ENCODE measurements at places on chromosomes 5 and 9. TPM values are rescaled to one million over a fixed set of nuclear protein-coding genes. Genes with fewer than 3 reads are reported as not detected.

- peaks cover 3% of the 10 kb centered on the region for H3K27me3 ChIP-seq
- DNase-seq: no peak
- H3K27ac ChIP-seq: no peak overlapping the region
- no peaks in the 10 kb centered on the region for H3K36me3 ChIP-seq
Observed at GRCh38 chr9:133987446-133987788, 4.7 kb downstream of the VAV2 start.

- peaks cover 5% of the 10 kb centered on the region for H3K27me3 ChIP-seq
- H3K4me3 ChIP-seq: no peak overlapping the region
- H3K4me1 ChIP-seq: no peaks in the 10 kb centered on the region
- H3K27ac ChIP-seq: no peak overlapping the region
- no peaks in the 10 kb centered on the region for H3K36me3 ChIP-seq
Observed at GRCh38 chr5:14834584-14835550, 36.7 kb downstream of the ANKH start.

CCNO gene
- total RNA-seq: 3.2 TPM

PCDHB7 gene
- not detected for total RNA-seq

DNA sequence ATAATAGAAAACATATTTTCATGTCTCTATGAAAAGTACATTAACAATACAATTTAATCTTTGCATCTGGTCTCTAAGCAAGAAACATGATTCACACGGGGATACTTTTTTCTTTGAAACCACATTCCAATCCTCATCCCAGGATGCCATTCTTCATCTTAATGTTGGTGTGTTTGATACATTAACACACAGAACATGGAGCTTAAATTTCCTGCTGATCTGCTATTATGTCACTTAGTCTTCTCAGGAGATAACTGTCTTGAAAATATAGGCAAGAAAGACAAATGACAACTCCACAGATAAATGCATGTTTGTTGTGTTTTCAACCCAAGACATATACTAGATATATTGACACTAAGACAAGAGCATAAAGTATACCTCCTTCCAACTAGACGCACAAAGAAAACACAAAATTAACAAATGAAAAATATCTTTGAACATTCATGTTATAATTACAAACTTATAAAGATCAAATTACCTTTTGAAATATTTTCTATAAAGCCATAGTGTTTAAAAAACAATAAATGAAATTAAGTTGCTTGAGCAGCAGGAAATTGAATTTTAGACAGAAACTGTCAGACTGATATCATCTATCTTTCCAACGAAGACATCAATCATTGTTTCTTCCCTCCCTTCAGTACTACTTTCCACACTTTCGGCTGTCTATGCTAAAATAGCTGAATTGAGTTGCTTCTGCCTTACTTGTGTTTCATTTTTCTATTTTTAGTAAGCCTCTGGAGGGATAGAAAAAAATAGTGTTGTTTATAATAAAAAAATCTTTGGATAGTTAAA, 1676.7 kb upstream of the CDH9 start:
- H3K27me3 ChIP-seq: no peaks in the 10 kb centered on the region
- H3K36me3 ChIP-seq: no peaks in the 10 kb centered on the region
- no peak for DNase-seq
- no peak overlapping the region for H3K27ac ChIP-seq
- H3K4me1 ChIP-seq: no peaks in the 10 kb centered on the region
- no peak overlapping the region for H3K4me3 ChIP-seq

GRCh38 chr5:127844581-127845021, 141.4 kb downstream of the CCDC192 start:
- H3K27me3 ChIP-seq: no peaks in the 10 kb centered on the region
- H3K4me3 ChIP-seq: no peak overlapping the region
- DNase-seq: no peak
- no peaks in the 10 kb centered on the region for H3K4me1 ChIP-seq

TMEM215 gene
- total RNA-seq: not detected

GRCh38 chr5:80117446-80117845, 82.3 kb downstream of the THBS4 start:
- no peak overlapping the region for H3K4me3 ChIP-seq
- DNase-seq: no peak
- H3K27me3 ChIP-seq: 0 out of 2 replicates have a peak, but pooled peaks cover 4% of the 10 kb centered on the region
- H3K4me1 ChIP-seq: no peaks in the 10 kb centered on the region
- H3K36me3 ChIP-seq: no peaks in the 10 kb centered on the region

DNA sequence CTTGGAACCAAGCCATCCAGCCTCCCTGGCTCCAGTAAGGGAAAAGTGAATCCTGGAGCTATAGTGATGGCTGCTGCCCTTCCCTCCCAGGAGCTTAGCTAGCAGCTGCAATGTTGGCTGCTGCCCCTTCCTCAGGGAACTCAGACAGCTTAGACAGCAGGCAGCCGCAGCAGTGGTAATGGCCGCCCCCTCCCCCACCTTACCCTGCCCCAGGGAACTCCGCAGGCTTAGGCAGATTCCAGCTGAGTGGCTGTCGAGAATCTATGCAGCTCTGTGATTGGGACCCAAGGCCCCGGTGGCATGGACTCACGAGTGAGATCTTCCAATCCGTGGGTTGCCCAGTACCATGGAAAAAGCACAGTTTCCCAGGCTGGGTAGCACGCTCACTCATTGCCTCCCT, 378.6 kb downstream of the NNT start:
- no peaks in the 10 kb centered on the region for H3K27me3 ChIP-seq
- no peak for DNase-seq
- no peaks in the 10 kb centered on the region for H3K36me3 ChIP-seq

- H3K27ac ChIP-seq: peak overlapping the region; percentile 33
- no peaks in the 10 kb centered on the region for H3K36me3 ChIP-seq
- H3K4me1 ChIP-seq: peaks cover 12% of the 10 kb centered on the region
- no peaks in the 10 kb centered on the region for H3K27me3 ChIP-seq
- peak; percentile 54 for DNase-seq
Observed at GRCh38 chr9:136700959-136701667, 11.3 kb upstream of the DIPK1B start.

GRCh38 chr5:61252643-61252925, 79.5 kb upstream of the ZSWIM6 start:
- H3K36me3 ChIP-seq: no peaks in the 10 kb centered on the region
- H3K27me3 ChIP-seq: peaks cover 12% of the 10 kb centered on the region
- H3K4me1 ChIP-seq: no peaks in the 10 kb centered on the region
- no peak overlapping the region for H3K4me3 ChIP-seq
- no peak overlapping the region for H3K27ac ChIP-seq

DNA sequence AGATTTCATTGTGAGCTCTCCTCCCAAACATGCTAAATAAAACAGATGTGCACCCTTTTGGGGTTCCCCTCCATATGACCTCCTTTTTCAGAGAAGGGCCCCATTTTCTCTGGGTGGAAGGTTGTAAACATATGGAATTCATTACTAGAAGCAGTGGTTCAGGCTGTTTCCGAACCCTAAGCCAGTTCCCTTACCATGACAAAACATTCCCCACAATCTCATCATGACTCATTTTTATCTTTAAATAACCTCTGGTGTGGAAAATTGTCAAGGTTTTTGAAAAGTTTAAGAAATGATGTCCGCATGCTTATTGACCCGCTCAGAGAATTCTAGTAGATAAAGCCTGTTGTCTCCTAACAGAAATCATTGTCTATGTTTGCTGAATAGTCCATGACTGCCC, 127.3 kb upstream of the PIK3R1 start:
- no peaks in the 10 kb centered on the region for H3K27me3 ChIP-seq
- no peaks in the 10 kb centered on the region for H3K4me1 ChIP-seq
- no peak overlapping the region for H3K4me3 ChIP-seq
- H3K36me3 ChIP-seq: no peaks in the 10 kb centered on the region

PCDHA1 gene
- not detected for total RNA-seq

Measured in K562 (cell line).